ENCODE measurements at places on chromosomes 13 and 19.

GRCh38 chr19:16288544-16288943 lies 36.1 kb upstream of the KLF2 start:
- DNase-seq, result no peak

- DNase-seq, result no peak
Observed at GRCh38 chr13:60324131-60324530, 72.9 kb upstream of the TDRD3 start.

DNA sequence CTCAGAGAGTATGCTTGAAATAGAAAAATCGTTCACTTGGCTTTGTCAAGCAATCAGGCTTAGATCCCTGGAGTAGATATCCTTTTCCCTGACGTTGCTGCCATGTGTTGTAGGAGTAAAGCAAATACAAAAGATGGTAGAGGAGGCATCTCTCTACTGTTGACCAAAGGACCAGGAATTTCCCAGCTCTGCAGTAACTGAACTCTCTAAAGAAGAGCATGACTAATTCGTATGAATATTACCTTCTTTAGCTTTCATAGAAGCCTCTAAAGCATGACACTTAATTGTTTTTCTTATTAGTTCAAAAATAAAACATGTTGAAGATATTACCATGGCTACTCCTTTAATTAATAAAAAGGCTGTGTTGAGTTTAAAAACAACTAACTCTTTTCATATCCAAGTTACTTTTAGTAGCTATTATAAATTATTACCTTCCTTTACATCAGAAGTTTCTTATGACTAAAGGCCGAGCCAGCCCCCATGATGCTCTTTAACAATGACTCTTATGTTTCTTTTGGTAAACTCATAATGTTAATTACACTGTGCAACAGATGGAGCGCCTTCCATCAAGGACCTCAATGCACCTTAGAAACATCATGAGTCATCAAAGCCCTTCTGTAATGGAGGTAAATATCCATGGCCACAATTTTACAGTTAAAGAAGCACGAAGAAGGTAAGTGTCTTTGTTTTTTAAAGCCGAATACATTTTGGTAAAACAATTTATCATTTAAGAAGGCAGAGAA lies 352.4 kb downstream of the KLF5 start:
- DNase-seq, result no peak

DNA sequence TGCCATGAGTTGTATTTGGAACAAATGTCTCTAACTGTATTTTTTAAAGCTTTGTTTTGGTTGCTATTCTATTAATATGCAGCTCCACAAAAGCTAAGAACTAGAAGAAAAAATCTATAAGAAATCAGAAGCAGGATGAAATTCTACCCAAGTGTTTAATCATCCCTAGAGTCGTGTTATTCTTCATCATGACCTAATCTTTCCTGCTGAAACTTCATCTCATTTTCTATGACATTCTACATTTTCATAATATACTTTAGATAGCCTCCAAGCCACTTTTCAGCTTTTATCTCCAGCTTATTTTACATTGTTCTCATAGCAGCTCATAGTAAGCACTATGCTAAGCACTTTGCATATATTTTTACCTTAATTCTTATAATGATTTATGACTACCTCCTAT lies 302.8 kb downstream of the FOXO1 start:
- no peak for DNase-seq

DNA sequence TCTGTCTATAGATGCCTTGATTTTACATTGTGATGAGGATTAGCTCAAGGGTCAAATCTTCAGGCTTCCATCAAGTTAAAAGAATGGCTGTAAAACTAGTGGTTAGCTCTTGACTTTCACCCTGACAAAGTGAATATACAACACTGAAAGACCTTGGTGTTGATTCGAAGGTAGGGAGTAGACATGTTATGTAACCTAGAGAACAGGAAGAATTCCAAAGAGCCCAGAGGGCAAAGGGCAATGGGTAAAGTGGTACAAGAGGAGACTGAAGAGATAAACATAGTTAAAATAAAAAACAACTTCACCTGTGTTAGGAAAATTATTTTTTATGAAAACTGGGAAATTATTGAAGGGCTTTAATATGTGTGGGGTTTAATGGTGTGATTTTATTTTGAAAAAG lies 833.2 kb upstream of the KLHL1 start:
- no peak for DNase-seq

- DNase-seq, result no peak
Observed at GRCh38 chr13:25633093-25633492, 261.3 kb downstream of the ATP8A2 start.

DNA sequence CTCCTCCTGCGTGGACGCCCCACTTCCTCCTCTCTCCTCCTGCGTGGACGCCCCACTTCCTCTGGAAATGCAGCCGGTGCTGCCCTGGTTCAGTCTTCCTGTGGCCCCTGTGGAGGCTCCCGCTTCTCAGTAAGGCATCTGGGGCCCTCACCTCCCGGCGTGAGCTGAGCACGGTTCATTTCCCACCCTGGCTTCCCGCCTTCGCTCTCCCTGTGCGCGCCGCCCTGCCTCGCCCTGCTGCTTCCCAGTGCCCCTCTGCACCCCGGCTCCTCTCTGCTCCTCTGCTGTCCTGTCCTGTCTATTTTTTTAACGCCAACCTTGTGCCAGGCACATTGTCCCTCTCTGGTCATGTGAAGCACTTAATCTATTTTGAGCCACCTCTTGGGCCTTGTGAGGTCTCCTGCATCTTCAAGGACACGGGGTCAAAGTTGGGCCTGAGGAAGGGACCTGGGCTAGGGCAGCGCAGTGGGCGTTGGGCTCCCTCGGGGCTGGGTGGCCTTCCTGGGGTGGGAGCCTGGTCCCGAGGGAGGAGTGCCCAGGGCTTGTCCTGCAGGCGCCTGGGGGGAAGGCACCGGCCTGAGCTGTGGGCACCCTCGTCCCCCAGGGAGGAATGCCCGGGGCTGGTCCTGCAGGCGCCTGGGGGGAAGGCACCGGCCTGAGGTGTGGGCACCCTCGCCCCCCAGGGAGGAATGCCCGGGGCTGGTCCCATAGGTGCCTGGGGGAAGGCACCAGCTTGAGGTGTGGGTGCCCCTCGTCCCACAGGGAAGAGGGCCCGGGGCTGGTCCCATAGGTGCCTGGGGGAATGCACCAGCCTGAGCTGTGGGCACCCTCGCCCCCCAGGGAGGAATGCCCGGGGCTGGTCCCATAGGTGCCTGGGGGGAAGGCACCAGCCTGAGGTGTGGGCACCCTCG lies 13.0 kb downstream of the HCN2 start:
- no peak for DNase-seq

DNA sequence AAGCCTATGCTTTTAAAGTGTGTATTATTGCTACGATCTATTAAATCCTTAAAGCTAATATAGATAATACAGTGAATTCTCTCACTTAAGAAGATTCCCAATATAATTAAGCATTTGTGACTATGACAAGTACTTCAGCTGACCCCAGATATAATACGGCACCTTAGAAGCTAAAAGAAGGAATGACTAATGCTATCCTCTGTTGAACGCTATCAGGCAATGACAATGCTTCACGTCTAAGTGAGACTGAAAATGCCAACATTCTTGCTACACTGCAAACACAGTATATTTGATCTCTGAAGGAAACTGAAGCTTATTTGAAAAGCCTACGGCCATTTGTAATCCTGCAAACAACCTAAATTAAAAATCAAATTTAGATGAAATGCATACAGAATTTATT lies 19.7 kb downstream of the VWA8 start:
- no peak for DNase-seq

DNA sequence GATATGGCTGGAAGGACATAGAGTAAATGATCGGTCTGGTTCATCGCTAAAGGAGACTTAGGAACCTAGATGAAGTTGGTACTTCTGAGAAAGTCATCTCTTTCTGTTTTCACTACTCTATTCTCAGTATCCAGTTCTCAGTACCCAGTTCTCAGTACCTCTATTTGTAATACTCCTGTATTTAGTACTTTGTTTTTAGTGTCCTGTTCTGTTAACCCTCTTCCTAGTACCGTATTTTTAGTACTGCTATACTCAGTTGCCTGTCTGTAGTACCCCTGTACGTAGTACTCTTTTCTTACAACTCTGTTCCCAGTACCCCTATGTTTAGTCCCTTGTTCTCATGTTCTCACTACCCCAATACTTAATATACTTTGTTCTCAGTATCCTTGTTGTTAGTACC lies 1.2 kb downstream of the RFXAP start:
- no peak for DNase-seq

- no peak for DNase-seq
Observed at GRCh38 chr19:50255115-50255514, 51.7 kb downstream of the MYH14 start.

- DNase-seq, result no peak
Observed at GRCh38 chr19:7219056-7219455, 75.2 kb downstream of the INSR start.

DNA sequence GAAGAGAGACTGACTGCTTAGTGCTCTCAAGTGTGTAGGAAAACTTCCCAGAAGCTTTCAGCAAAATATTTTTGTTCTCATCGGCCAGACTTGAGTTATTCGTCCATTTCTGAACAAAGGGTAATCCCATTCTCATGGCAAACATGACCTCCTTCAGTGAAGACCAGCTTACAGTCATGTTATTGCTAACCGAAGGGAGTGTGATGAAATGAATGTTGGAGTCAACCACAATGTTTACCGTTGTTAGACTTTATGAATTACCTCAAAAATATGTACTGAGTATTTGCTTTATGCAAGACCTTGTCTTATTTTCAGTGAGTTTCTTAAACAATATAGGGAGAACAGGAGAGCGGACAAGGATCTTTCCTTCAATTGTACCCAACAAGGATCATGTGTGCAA lies 228.6 kb downstream of the LMO7 start:
- DNase-seq, result no peak

GRCh38 chr19:14606627-14607026 lies 23.7 kb downstream of the CLEC17A start:
- no peak for DNase-seq

DNA sequence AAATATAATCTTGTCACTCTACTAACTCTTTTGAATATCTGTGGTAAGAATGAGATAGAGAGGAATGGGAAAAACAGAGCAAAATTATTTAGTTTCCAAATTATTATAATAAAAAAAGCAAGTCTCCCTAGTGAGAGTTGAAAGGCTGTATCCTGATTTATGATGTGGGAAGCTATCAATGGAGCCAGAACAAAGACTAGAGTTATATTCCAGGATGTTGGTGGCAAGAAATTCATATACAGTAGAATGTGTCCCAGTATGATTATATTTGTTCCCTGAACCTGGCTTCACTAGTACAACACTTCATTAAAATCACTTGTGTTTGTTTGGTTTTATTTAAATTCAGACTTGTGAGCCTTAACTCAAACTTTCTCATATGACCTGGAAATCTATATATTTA lies 630.3 kb downstream of the GPC5 start:
- no peak for DNase-seq

DNA sequence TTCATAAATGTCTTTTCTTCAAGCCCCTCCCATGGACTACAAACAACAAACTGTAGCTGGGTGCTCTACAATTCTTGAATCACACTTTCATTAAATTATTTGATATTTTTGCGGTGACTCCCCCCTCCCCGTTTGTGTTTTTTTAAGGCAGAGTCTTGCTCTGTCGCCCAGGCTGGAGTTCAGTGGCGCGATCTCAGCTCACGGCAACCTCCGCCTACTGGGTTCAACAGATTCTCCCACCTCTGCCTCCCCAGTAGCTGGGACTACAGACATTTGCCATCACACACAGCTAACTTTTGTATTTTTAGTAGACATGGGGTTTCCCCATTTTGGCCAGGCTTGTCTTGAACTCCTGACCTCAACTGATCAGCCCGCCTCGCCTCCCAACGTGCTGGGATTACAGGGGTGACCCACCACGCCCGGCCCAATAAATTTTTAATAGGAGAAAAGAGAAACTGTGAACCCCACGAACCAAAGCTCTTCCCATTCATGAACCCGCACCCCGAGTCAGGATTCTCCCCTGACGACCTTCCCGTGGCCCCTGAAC lies 703 bp downstream of the ZNF506 start:
- no peak for DNase-seq

DNA sequence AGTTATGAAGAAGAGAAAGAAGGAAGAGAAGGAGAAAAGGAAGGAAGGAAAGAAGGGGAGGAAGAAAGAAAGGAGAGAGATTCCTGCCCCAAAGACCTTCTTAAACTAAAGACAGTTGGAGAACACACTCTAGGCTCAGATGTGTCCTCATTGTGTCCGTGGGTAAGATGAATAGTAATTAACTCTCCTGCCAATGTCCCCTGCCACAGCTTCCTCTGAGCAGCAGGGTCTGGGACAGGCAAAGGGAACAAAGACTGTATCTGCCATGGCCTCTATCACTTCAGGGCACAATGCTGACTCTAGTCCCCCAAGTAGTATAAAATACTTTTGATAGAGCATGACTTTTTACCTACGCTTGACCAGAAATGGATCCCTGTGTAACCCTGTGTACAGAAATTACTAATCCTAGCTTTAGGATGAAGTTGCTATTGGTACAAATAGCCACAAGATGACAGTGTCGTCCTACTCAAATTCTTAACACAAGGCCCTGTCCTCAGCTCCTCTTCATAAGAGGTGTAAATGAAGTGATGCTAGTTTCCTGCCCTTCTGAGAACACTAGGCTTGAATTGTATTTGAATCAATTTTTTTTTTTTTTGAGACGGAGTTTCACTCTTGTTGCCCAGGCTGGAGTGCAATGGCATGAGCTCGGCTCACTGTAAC lies 186.2 kb upstream of the GPR12 start:
- DNase-seq, result no peak

GRCh38 chr13:76009267-76009890 lies 373.2 kb downstream of the LMO7 start:
- DNase-seq, result no peak

DNA sequence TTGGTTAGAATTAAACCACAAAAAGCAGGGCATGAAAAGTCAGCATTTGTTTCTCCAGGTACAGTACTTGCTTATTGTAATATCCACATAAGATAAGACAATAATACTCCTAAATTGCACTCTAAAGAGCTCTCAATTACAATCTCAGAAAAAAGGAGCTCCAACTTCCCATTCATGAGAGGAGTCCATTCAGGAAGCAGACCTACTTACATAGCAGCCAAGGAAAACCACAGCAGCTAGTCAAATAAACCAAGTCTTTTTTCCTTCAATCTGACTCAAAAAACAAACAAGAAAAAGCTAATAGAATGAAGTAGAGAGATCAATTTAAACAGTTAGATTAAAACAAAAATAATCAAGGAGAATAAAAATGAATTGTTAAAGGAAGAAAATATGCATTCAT lies 885.2 kb upstream of the SLITRK6 start:
- no peak for DNase-seq
